Activated T-cell treated with anti-CD3 and anti-CD28 coated beads, Interleukin-2, amount 50 U/mL, for 72 hours (primary cell): ENCODE measurements at places on chromosomes 13 and 19.
A peak's percentile ranks its signal among the peaks of the same experiment; 100 is the strongest.

GRCh38 chr19:3725640-3726310 is 17.6 kb downstream of the TJP3 start:
- DNase-seq = no peak

GRCh38 chr13:71864986-71865873 is 1.8 kb downstream of the DACH1 start:
- DNase-seq = peak; percentile 18

DNA sequence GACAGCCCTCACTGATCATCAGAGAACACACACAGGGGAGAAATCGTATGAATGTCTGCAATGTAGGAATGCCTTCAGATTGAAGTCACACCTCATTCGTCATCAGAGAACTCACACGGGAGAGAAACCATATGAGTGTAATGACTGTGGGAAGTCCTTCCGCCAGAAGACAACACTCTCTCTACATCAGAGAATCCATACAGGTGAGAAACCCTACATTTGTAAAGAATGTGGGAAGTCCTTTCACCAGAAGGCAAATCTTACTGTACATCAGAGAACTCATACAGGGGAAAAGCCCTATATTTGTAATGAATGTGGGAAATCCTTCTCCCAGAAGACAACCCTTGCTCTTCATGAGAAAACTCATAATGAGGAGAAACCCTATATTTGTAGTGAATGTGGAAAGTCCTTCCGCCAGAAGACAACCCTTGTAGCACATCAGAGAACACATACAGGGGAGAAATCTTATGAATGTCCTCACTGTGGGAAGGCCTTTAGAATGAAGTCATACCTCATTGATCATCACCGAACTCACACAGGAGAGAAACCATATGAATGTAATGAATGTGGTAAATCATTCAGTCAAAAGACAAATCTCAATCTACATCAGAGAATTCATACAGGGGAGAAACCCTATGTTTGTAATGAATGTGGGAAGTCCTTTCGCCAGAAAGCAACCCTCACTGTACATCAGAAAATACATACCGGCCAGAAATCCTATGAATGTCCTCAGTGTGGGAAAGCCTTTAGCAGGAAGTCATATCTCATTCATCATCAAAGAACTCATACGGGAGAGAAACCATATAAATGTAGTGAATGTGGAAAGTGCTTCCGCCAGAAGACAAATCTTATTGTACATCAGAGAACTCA is 32.5 kb downstream of the ZNF567 start:
- DNase-seq = no peak

GRCh38 chr13:75648446-75648845 is 12.3 kb downstream of the LMO7 start:
- no peak for DNase-seq

DNA sequence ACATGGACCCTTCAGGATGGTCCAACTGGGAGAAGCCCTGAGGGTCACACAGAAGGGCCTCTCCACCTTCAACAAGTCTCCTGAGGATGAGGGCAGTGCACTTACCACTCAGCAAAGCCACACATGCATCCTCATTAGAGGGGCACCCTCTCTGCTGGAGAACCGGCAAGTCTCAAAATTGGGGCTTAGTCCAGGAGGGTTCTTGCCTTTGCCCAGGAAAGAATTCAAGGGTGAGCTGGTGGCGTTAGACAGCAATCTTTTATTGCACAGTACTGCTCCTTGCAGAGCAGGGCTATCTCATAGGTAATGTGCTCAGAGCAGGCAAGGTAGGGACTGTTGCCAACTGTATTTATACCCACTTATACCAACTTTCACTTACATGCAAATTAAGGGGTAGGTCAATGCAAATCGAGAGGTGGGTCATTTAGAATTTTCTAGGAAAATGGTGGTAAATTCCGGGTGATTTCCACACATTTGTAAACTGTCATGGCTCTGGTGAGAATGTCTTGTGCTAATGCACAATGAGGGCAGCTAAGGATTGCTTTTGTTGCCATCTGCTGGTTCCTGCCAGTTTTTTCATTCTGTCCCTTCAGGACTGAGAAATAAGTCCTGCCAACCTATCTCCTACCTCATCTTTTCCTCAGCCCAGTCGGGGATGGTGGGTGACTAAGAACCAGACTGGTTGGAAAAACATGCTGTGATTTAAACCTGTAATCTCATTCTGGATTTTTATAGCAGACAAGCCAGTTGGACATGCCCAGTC is 27.8 kb upstream of the IGSF23 start:
- DNase-seq = no peak

- DNase-seq = no peak
Measured at GRCh38 chr19:54916822-54917221, 10.9 kb downstream of the NCR1 start.
